Endodermal cell (in vitro differentiated cells): ENCODE measurements at places on chromosomes 4 and X. TPM values are rescaled to one million over a fixed set of nuclear protein-coding genes. Genes with fewer than 3 reads are reported as not detected.

The CYSLTR1 gene
- 0.24 to 0.36 TPM in 2 of 3 replicates, not detected in the other for total RNA-seq

The GPRIN3 gene
- total RNA-seq, result 1.9 and 2.3 TPM in 2 replicates

GRCh38 chrX:15087747-15088146 is 182.1 kb downstream of the ASB9 start:
- DNase-seq, result no peak

DNA sequence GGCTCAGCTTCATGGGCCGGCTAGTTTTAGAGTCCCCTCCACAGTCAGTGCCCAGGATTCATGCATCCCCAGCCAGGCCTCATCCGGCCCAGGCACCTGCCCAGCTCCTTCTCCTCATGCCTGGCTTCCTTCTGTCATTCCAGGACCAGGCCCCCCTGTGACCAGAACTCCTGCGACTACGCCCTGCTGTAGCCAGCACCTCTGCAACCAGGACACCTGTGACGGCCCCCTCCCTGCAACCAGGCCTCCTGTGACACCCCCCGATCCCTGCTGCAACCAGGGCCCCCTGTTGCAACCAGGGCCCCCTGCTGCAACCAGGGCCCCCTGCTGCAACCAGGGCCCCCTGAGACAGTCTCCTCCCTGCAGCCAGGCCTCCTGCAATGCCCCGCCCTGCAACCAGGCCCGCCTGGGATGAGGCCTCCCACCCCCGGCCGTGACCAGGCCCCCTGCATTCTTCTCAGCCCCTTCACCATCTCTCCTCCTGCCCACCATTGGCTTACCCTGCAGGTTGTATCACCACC is 46.8 kb downstream of the HTRA3 start:
- DNase-seq, result no peak

The BEND4 gene
- total RNA-seq, result 11.2 and 13.4 TPM in 2 replicates

DNA sequence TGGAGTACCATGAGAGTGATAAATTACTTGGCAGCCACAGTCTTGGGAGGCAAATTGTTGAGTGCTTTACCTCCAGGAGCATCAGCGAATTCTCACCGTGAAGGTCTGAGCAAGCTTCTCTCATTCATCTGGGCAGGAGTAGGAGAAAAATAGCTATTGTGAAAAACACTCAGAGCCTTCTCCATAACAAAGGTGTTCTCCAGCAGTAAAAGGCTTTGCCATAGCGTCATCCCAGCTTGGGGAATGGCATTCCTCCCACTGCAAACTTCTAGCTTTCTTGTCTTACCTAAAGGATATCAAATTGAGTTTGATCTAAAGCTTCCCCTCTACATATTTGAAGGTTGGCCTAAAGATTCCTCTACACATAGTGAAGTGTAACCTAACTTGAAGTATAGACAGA is 29.8 kb upstream of the MAGEA11 start:
- DNase-seq, result peak; percentile 66

DNA sequence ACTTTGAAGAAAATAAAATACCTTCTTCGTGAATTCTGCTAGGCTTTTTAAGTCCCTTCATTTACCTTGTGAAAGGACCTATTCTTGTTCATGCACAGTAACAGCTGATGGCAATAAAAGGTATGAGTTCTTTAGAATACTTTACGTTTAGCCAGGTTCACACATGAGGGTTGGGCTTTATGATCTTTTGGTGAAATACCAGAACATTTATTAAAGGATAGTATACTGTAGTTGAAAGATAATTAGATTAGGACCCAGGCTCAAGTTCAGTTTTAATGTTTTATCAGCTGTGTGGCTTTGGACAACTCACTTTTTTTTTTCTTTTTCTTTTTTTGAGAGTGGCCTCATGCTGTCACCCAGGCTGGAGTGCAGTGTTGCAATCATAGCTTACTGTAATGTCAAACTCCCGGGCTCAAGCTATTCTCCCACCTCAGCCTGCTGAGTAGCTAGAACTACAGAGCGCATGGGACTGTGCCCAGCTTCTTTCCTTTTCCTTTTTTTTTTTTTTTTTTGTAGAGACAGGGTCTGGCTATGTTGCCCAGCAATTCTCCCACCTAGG is 28.2 kb upstream of the NEIL3 start:
- DNase-seq, result no peak

The GAGE12H gene
- not detected in 2 replicates for total RNA-seq

- no peak for DNase-seq
Observed at GRCh38 chr4:145545538-145546174, 64.0 kb downstream of the SMAD1 start.

GRCh38 chr4:706834-707598 is 1.4 kb downstream of the PCGF3 start:
- no peak for DNase-seq

DNA sequence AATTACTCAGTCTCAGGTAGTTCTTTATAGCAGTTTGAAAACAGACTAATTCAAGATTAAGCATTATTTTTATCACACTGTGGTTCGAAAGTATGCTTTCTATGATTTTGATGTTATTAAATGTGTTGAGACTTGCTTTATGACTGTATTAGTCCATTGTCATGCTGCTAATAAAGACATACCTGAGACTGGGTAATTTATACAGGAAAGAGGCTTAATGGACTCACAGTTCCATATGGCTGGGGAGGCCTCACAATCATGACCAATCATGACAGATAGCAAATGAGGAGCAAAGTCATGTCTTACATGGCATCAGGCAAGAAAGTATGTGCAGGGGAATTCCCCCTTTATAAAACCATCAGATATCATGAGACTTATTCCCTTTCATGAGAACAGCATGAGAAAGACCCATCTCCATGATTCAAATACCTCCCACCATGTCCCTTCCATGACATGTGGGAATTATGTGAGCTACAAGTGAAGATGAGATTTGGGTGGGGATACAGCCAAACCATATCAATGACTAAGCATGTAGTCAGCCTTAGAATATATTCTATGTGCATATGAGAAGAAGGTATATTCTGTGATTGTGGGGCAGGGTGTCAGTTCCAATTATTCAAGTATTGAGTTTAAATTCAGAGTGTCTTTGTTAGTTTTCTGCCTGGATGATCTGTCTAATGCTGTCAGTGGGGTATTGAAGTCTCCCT is 44.6 kb upstream of the UGT2A1 start:
- no peak for DNase-seq

GRCh38 chrX:44494357-44494756 is 48.3 kb downstream of the FUNDC1 start:
- no peak for DNase-seq

DNA sequence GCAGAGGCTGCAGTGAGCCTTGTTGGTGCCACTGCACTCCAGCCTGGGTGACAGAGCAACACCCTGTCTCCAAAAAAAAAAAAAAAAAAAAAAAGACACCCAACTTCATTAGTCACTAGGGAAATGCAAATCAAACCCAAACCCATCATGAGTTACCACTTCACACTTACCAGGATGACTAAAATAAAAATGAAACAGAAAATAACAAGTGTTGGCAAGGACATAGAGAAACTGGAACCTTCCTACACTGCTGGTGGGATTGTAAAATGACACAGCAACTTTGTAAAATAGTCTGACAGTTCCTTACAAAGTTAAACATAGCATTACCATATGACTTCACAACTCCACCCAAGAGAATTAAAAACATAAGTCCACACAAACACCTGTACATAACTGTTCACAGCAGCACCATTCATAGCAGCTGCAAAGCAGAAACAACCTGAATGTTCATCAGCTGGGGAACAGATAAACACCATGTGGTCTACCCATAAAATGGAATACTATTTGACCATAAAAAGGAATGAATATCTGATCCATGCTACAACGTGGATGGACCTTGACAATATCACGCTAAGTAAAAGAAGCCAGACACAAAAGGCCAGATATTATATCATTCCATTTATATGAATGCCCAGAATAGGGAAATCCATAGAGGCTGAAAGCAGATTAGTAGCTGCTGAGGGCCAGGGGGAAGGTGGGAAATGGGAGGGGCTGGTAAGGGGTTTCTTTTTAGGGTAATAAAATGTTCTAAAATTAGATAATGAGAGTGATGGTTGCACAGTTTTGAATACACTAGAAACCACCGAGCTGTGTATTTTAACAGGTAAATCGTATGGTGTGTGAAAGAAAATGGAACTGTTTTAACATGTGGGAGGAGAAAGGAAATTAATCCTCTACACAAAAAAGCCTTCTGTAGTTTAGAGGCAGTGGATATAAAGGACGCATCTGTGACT is 18.3 kb downstream of the CD99L2 start:
- no peak for DNase-seq

DNA sequence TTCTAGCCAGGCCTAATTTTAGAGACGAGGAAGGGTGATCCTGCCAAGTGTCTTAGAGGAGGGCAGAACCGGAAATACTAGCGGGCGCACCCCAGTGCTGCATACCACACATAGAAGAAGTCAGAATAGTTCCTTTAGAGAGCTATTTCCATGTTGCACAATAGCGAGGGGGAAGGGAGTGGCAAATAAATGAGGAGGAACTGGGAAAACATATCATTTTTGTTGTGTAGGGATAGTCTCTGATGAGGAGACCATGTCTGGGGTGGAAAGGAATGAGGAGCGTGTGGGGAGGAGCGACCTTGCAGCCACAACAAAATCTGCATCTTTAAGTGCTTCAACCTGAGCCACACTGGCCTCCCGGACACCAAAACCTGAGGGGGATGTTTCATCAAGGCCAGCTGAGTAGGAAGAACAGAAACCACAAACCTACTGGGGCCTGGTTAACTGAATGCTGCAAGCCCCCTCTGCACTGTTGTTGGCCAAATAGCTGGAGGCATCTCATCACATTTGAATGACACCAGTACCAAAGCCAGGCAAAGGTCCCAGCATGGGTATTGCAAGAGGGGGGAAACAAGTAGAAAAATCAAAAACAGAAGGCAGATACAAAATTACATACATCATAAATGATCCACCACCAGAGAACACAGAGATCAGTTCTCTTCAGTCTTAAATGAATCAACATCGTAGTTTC is 26.7 kb upstream of the C1QTNF7 start:
- DNase-seq, result no peak

The ARHGEF6 gene
- 2.7 and 3.1 TPM in 2 replicates for total RNA-seq

GRCh38 chr4:41454423-41454822 is 83.5 kb upstream of the LIMCH1 start:
- DNase-seq, result no peak
